Dermis microvascular lymphatic vessel endothelial cell (primary cell): ENCODE measurements at places on chromosomes 2 and 18. TPM values are rescaled to one million over a fixed set of nuclear protein-coding genes. Genes with fewer than 3 reads are reported as not detected.

CHRND gene
- total RNA-seq, result not detected in 2 replicates

KIAA2012 gene
- not detected in 2 replicates for total RNA-seq

SIX3 gene
- total RNA-seq, result not detected in 2 replicates

MC4R gene
- total RNA-seq, result not detected in 2 replicates

PNPT1 gene
- 16.0 and 16.2 TPM in 2 replicates for total RNA-seq

OR6B2 gene
- total RNA-seq, result not detected in 2 replicates

LYG2 gene
- total RNA-seq, result not detected in 2 replicates

TYMS gene
- 27.6 and 33.8 TPM in 2 replicates for total RNA-seq

EPAS1 gene
- total RNA-seq, result 109 and 193 TPM in 2 replicates

ATOH8 gene
- 13.1 and 21.5 TPM in 2 replicates for total RNA-seq

FER1L5 gene
- not detected in 2 replicates for total RNA-seq

- DNase-seq, result no peak
Observed at GRCh38 chr2:84908948-84909713, 3.7 kb downstream of the TMSB10 start.

GRCh38 chr18:49569724-49570123 is 7.9 kb downstream of the LIPG start:
- DNase-seq, result no peak

- no peak for DNase-seq
Observed at GRCh38 chr2:232438091-232438490, 17.9 kb upstream of the ALPI start.

GRCh38 chr2:172073518-172073917 is 11.8 kb upstream of the DLX1 start:
- DNase-seq, result no peak

DNA sequence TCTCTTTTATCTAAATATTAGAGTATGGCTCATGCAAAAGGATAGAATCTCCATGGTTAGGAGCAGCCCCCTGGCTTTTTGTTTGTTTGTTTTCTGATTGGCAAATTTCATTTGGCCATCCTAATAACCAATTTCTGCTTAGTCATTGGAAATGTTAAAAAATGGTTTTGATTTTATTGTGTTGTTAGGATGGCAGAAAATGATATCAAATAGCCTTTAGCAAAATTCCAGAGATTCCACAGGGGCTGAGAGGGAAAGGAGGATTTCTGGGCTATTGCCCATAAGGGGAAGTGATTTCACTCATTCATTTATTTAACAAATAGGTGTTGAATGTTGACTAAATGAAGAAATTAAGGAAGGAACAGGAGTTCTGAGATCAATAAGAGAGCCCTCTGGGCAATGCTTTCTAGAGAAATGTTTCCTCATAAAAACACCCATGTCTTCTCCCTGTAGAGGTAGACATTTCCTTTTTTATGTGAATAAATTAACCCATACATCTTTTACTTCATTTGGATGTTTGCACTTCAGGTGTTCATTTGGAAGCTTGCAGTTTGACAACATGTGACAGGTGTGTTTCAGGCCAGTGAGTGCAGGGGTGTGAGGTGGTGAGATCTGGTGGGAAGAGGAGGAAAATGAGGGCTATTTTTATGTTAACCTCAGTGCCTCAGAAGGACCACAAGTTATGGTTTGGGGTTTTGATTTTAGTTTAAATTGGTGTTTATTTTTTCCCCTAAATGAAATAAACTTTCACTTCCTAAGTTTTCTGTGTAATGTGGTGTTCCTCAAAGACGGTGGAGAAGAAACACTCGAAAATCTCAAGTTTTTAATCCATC is 61.7 kb upstream of the EPC2 start:
- DNase-seq, result no peak

- DNase-seq, result no peak
Observed at GRCh38 chr2:233098618-233099017, 38.5 kb downstream of the INPP5D start.

DNA sequence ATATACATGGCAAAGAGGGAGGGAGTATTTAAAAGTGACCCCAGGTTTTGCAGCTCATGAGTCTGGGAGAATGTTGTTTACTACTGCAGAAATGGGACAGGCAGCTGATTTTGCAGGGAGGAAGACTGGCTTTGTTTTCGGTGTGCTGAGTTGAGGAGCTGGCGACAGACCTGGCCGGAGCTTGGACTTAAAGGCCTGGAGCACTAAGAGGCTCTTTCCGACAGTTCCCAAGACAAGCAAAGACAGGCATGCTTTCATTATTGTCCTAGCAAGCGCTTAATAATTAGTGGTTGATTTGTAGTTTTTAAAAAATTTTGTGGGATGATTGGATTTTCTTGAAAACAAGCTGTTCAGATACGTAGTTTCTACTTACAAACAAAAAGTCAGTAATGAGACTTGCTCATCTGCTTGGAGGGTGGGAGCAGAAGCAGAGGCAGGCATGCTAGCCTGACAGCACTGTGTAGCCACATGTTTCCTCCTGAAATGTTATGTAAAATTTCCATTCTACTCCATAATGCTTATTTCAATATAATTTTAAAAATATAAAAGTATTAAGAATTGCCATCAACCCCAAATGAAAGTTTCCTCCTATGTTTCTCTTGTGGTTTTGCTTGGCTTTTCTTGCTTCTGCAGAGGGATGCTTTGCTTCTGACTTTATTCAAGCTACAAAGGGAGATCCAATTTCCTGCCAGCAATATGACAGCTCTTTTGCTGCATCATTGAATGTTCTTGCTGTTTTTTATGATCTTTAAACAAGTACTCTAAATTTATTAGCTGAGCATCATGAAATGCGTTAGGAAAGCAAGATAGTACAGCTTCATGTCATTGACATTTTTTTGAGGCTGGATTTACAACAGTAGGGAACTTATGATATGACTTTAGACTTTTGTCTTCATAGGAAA is 75.8 kb downstream of the PHLPP1 start:
- DNase-seq, result no peak

- no peak for DNase-seq
Observed at GRCh38 chr18:69804776-69805501, 142.7 kb downstream of the CD226 start.

GRCh38 chr2:160246356-160246755 is 46.3 kb upstream of the ITGB6 start:
- no peak for DNase-seq

GRCh38 chr18:13265911-13266217 is 47.3 kb downstream of the LDLRAD4 start:
- DNase-seq, result no peak

- DNase-seq, result no peak
Observed at GRCh38 chr2:164972216-164972615, 16.9 kb upstream of the SLC38A11 start.

GRCh38 chr2:99278793-99279291 is 22.2 kb downstream of the LYG1 start:
- no peak for DNase-seq

GRCh38 chr2:200845194-200845593 is 19.3 kb downstream of the CLK1 start:
- no peak for DNase-seq

DNA sequence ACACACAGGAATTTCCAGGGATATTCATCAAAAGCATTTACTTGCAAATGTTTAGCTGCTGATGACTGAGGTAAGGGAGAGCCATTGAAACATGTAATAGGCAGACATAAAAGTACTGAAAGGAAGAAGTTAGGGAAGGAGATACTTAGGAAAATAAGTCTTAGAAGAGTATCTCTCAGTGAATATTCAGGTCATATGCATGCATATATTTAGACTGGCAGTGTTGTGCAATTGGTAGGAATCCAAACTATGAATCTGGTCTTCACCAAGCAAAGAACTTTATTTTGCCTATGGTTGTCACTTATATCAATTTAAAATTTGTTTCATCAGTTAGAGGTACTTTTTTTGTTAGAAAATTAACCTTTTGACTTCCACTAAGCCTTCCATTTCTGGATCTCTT is 1490.7 kb downstream of the SUCLG1 start:
- DNase-seq, result no peak

GRCh38 chr2:223058952-223059716 is 7.1 kb downstream of the KCNE4 start:
- peak; percentile 20 for DNase-seq

- no peak for DNase-seq
Observed at GRCh38 chr2:240431661-240432424, 3.6 kb upstream of the GPC1 start.

DNA sequence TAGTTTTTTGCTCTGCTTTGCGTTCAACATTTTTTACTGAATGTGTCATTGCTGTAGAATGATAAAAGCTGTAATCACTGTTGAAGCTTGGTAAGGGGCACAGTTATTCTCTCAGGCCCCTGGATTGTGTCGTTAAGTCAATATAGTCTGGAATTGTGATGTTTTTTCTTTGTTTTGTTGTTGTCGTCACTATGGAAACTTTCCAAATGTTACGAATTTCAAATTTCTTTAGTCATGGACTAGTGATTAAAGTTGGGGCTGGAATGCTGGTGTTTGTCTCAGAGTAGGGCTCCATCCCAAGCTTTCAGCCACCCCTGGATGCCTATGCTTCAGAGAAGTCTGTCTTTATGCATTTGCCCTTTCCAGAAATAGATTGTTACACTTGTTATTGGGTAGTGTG is 287.2 kb downstream of the CDH19 start:
- DNase-seq, result no peak

DNA sequence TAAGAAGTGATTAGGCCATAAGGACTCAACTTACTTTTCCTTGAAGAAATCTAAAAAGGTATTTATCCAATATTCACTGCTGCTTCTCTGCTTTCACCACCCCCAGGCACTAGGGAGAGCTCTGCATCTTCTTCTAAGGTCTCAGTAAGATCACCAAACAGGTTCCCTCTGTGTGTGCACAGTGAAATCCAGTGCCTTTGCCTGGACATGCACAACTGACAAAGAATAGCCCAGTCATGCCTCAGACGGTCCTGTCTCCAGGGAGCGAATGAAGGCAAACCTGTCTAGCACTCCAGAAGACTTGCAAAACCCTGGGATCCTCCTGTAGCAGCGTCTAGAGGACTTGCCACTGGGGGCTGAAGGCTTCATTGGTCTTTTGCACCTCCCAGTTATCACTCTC is 344.5 kb upstream of the LRATD1 start:
- DNase-seq, result no peak

DNA sequence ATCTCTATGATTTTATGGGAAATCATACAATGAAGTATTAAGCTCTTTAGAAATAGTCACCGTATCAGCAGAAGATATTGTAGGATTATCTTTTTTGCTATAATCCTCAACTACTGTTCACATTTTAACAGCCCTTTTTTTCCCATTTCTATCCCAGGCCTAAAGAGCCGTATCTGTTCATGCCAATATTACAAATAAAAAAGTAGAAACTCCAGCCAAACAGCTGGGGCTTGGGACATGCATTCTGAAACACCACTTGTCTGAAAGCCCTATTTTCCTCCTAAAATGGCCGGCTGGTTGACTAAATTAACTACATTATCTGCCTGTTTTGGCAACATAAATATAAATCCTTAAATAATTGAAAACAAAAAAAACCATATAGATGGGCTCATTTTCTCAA is 477.8 kb downstream of the CDH2 start:
- DNase-seq, result no peak

DNA sequence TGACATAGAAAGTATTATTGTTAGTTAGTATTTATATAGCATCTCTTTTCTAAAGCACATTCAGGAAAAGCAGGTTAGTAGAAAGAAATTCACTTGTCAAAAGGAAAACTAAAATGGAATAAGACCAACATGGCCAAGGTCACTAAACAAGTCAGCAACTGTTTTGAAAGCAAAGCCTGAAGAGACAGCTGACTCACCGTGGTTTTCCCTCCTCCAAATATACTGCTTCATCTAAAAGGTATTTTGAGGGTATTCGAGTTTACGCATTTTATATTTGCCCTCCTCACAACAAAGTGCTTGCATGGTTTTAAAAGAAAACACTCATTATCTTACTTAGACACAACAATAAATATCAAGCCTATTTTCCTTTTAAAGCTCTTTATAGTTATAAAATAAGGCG is 24.0 kb downstream of the ZNF385B start:
- no peak for DNase-seq

DNA sequence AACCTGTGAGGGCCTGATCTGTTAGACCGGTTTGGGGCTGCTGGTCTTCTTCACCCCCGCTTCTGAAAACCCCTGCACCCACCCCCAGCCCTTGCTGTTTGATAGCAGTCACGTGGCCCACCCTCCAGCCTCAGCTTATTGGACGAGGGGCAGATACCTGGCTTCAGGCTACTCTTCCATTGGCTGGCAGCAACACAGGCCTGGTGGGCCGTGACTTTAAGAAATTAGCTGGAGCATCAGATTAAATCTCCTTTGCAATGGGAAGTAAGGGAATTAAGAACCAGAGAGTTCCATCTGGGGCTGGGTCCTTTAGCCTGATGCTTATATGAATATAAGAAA is 107.3 kb downstream of the KLHL29 start:
- DNase-seq, result no peak

GRCh38 chr2:231359441-231359840 is 36.1 kb upstream of the B3GNT7 start:
- no peak for DNase-seq

GRCh38 chr2:134379293-134379692 is 125.4 kb downstream of the MGAT5 start:
- no peak for DNase-seq

- DNase-seq, result no peak
Observed at GRCh38 chr2:74735009-74735408, 81.0 kb downstream of the SEMA4F start.

DNA sequence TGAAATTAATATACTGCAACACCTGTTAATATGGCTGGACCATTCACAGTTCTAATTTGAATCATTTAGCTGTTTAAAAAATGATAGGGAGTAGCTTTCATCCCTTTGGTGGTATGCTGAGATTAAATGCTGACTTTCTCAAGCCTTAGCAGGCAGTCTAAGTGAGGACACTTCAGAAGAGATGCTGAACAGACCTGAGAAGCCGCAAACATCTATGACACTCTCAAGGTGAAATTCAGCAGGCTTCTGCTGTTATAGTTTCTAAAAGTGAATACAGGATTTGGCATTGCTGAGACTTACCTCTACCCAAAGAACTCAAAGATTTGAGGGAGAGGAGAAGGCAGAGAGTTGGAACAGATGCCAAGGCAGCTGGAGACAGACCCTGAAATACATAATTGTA is 431.2 kb upstream of the FAM98A start:
- DNase-seq, result no peak
